Dermis microvascular lymphatic vessel endothelial cell (primary cell): ENCODE measurements at places on chromosomes 3 and 15. TPM values are rescaled to one million over a fixed set of nuclear protein-coding genes. Genes with fewer than 3 reads are reported as not detected.
A peak's percentile ranks its signal among the peaks of the same experiment; 100 is the strongest.

Gene ADGRG7
- not detected in 2 replicates for total RNA-seq

Gene APOD
- 12.9 and 14.5 TPM in 2 replicates for total RNA-seq

Gene EIF4E3
- 1.5 and 3.3 TPM in 2 replicates for total RNA-seq

Gene GOLGA6L4
- total RNA-seq: 0.51 and 1.8 TPM in 2 replicates

Gene ZNF774
- total RNA-seq: 0.64 and 1.1 TPM in 2 replicates

Gene GABRA5
- total RNA-seq: not detected in 2 replicates

Gene RETNLB
- not detected in 2 replicates for total RNA-seq

GRCh38 chr15:71168166-71168834, 53.0 kb downstream of the THSD4 start:
- no peak for DNase-seq

GRCh38 chr3:105865867-105866350, 2.9 kb downstream of the CBLB start:
- DNase-seq: no peak

- no peak for DNase-seq
These were observed 245.3 kb downstream of the MCTP2 start for GRCh38 chr15:94476686-94477085.

- DNase-seq: no peak
These were observed 52.7 kb upstream of the TJP1 start for GRCh38 chr15:29874977-29875376.

DNA sequence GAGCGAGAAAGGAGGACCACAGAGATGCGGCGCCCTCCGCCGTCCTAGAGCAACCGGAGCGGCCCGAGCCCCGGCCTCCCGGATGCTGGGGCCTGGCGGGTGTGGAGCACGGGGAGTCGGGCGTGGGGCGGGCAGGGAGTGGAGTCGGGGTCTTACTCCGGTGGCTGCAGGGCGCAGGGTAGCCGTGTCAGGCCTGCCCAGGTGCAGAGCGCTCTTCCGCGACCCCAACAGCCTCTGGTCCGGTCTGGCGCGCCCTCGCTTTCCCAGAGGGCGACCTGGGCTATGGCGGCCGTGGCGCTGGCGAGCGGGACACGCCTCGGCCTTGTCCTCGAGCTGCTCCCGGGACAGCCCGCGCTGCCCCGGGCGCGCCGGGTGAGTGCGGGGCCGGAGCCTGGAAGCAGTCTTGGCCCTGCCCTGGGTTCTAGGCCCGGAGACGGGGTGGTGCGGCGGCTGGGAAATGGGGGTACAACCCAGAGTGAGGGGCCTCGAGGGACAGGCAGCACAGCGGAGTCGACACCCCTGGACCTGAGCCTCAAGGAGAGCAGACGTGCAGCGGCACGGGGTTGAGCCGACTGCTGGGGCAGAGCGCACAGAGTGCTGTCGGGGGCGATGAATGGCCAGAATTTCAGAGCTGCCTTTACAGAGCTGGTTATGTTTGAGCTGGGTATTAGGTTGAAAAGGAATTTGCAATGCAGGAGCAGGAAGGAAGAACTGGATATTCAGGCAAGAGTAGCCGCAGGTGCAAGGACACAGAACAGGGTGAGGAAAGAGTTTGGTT, at the start of gene ZNF662:
ZNF662 (plus strand) TSS at position 73 of the 778 bp plus-strand sequence. CDS start 1,973 bp downstream, outside the sequence.
- DNase-seq: no peak

- no peak for DNase-seq
These were observed 88.7 kb downstream of the CBLB start for GRCh38 chr3:105780107-105780506.

- DNase-seq: no peak
These were observed 162.6 kb downstream of the IL1RAP start for GRCh38 chr3:190676481-190676880.

GRCh38 chr3:16929311-16929710, 44.6 kb downstream of the PLCL2 start:
- DNase-seq: no peak

GRCh38 chr15:69496001-69496400, 43.4 kb downstream of the RPLP1 start:
- DNase-seq: no peak

DNA sequence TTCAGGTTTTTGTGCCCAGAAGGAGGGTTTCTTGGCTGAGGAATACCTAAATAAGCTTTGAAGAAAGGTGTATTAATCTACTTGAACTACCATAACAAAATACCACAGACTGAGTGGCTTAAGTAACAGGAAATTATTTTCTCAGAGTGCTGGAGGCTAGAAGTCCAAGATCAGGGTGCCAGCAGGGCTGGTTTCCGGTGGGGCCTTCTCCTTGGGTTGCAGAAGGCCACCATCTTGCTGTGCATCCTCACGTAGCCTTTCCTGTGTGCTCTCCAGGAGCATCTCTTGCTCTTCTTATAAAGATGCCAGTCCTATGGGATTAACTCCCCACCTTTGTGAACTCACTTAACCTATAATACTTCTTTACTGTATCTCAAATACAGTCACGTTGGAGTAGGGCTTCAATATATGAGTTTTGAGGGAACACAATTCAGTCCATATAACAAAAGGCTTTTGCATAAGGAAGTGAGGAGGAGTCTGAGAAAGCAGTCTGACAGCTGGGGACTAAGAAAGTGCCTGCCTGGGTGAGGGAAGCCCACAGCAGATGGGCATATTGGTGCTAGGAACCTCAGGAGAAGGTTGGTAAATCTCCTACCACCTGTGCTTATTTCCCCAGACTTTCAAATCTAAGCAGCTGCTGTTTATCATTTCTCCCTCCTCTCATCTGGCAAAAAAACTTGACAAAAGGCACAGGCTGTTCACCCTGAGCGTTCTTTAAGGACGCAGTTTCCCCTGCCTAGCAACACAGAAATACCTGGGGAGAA, 89.6 kb upstream of the CBLB start:
- no peak for DNase-seq

DNA sequence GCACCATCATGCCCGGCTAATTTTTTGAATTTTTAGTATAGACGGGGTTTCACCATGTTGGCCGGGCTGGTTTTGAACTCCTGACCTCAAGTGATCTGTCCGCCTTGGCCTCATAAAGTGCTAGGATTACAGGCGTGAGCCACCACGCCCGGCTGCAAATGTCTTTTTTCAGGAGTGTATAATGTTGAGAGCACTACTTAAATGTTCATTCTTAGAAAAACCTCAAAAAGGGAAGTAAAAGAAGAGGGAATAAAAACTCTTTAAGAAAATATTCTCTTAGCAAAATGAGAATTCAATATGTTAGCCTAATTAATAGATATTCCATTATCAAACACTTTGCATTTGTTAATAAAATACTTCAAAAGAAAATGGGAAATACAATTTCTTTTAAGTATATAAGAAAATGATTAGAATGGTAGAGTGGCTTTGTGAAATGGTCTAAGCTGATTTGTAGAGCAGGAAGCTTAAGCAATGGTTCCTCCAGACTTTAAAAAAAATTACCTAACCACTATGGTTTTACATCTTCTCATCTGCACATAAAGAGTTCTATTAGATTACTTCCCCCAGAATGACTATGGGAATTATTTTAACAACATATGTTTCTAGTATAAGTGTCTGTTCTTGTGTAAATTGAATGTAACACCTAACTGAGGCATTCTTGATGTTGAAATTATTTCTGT, 226.7 kb upstream of the ALCAM start:
- no peak for DNase-seq

DNA sequence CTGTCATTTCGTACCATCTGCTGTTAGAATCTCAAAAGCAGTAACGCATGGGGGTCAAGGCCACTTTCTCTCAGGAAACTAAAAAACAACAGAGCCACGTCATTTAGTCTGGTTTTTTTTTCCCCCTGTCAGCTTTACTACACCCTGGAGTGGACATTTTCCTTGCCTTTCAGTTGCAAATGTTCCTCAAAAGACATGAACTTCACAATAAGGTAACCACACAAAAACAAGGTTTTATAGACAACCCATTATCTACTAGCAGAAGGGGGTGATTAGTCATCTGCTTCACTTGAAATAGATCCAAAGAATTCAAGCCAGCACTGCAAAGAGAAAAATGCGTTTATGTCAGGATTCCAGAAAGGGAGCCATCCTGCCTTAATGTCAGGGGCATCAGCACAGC, 171.8 kb upstream of the CDIN1 start:
- no peak for DNase-seq

DNA sequence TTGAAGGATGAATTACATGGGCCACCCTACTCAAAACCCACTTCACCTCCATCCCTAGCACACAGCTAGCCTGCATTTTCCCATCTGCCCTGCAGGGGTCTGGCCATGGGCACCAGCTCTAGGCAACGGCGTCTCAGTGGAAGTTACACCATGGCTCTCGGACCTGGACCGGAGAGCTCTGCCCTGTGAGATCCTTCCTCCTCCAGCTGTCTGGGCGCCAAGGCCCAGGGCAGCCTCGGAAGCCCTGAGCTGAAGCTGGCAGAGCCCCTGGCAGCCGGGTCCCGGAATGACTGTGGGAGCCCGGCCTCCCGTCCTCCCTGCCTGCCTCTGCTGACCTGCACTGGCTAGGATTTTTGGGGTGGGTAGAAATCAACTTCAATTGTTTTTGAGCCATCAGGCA, 98.9 kb downstream of the CHSY1 start:
- DNase-seq: no peak

DNA sequence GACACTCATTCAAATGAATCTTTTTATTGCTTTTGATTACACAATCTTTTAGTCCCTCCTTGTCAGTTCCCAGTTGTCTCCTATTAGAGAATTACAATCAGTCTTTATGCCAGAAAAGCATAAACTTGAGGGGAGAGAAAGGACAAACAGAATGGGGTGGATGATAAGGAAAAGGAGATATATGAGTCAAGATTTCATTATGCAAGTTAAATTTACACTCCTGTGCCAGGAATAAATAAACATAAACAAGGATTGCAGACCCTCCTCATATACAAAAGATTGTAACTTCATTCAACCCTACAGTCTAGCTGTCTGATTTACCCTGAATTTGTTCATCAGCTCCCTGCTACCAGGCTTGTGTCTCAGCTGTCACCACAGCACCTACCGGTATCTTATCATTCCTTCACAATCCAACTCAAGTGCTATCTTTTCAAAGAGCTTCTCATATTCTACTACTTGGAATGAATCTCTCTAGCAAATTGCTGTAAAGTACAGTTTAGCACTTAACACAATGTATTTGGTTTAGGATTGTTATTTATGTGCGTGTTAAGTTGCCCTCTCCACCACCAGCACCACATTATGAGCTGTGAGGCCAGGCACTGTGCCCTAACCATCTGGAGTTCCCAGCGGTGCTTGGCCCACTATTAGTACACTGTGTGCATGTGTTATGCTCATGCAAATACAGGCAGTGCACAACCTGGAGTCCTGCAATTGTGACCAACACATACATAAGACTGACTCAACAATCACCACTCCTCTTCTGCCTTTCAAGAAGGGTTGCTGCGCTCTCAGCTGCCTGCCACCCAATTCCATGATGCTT, 504.1 kb downstream of the TBL1XR1 start:
- DNase-seq: no peak

GRCh38 chr3:17384567-17385296, 357.7 kb downstream of the TBC1D5 start:
- DNase-seq: no peak

- no peak for DNase-seq
These were observed 19.1 kb upstream of the RIOX2 start for GRCh38 chr3:97991293-97991682.

GRCh38 chr3:99915906-99916432, 98.3 kb downstream of the CMSS1 start:
- DNase-seq: no peak

GRCh38 chr3:36649125-36649524, 115.2 kb downstream of the DCLK3 start:
- no peak for DNase-seq

- no peak for DNase-seq
These were observed 1013.3 kb downstream of the TUSC7 start for GRCh38 chr3:117722856-117723255.

- no peak for DNase-seq
These were observed 722.6 kb downstream of the FHIT start for GRCh38 chr3:60528651-60529050.

- no peak for DNase-seq
These were observed 185.8 kb upstream of the BCL6 start for GRCh38 chr3:187931101-187931500.

DNA sequence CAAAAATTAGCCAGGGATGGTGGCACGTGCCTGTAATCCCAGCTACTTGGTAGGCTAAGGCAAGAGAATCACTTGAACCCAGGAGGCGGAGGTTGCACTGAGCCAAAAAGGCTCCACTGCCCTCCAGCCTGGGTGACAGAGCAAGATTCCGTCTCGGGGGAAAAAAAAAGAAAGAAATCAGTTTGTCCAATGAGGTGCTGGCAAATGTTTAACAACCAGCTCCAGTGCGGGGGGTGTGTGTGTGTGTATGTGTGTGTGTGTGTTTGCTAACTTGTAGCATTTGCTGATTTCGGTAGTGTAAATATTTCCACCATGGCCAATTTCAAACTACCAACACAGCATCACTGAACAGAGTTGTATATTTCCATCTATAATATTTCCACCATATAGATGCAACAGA, 23.8 kb upstream of the IDH2 start:
- DNase-seq: no peak

- no peak for DNase-seq
These were observed 74.7 kb upstream of the C3orf80 start for GRCh38 chr3:160150525-160150924.

DNA sequence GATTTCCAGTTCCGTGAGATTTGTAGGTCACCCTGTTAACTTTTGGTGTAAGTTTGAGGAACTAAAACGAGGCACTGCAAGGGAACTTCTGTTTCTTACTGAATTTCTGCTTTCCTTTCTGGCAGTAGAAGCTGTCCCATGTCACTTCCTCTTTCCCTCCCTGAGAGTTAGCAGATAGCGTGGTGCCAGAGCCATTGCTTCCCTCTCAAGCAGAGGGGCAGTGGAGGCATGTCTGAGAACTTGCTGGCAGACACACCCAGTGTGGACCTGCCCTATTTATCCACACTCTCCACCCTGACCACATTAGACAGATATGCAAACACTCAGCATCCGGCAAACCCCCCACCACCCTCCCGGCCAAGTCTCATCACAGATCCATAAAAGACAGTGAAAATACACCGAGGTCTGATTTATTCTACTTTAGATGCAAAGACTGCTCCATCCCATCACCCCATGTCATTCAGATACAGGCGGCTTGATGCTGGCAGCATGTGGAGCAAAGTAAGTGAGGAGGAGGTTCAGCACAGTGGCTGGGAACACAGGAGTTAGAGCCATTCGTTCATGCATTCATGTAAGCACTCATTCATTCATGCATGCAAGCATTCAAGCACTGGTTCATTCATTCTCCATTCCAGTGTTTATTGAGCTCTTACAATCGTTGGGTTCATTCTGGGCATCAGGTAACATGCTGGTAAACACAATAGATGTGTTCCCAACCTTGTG, 324.7 kb downstream of the SHQ1 start:
- DNase-seq: no peak

DNA sequence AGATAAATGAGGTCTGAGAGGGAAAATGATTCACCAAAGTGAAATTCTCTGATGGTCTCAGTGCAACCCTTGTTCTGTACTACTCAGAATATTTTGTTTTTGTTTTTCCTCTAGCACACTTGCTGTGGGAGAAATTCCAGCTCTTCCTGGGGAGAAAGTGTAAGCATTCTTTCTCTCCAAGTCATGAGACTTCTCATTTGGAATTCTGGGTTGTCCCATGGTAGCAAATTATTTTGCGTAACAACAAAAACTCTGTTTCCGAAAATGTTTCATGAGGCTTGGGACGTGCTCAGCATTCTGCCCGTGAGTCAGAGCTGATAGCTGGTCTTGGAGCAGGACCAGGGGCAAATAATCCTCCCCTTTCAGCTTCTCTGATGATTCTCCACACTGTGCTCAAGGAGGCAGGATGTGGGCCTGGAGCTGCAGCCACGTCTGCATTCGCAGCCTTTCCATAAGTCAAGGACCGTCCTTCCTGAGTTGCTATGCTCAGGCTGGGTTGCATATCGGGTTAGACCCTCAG, 70.3 kb downstream of the SENP2 start:
- DNase-seq: peak; percentile 91

GRCh38 chr15:53974121-53974520, 4.1 kb upstream of the UNC13C start:
- no peak for DNase-seq
